ENCODE measurements at places on chromosomes 5 and 9.

- no peak for DNase-seq
These were observed 4.1 kb downstream of the NR6A1 start for GRCh38 chr9:124766815-124767554.

DNA sequence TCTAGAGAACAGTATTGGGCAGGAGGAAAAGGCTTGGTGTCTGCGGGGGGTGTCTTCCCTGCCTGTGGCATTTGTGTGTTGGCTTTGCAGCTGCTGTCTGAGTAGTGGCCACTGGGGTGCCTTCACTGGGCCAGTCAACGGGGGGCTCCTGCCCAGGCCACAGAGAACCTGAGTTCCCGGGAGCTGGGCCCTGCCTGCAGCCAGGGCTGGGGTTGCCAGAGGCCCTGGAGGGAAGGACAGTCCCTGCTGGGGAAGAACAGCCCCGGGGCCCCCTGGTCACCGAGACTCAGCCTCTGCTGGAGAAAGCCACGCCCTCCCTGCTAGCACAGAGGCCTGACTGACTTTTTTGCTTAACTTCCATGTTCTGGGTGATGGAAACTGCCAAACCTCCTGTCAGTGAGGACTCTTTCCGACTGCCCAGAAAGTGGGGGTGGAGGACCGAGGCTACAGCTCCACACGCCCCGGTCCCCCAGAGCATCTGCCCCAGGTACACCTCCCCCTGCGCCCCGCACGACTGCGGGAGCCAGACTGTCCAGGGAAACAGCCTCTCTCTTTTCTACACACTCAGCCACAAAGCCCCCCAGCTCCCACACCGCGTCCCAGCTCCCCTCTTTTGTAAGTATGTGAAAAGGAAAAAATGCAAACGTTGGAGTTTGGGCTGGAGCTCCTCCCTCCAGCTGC is 133.4 kb downstream of the DAB2IP start:
- no peak for DNase-seq

DNA sequence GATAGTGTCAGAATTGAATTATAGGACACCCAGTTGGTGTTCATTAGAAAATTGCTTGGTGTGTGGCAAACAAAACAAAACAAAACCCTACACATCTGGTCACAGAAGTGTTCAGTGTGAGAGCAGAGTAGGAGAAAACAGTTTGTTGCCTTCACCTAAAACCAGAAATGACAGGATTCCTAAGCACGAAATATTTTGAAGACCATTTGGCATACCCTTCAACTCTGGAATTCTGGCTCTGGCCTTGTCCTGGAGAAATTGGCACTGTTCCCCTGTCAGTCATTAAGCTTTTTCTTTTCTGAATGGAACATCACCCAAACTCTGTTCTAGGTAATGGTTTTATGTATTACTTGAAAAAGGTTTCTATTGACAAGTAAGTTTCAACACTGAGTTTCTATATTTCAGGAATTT is 110.2 kb upstream of the PCA3 start:
- DNase-seq: no peak

- DNase-seq: no peak
These were observed 80.6 kb downstream of the FEM1C start for GRCh38 chr5:115463983-115464382.

DNA sequence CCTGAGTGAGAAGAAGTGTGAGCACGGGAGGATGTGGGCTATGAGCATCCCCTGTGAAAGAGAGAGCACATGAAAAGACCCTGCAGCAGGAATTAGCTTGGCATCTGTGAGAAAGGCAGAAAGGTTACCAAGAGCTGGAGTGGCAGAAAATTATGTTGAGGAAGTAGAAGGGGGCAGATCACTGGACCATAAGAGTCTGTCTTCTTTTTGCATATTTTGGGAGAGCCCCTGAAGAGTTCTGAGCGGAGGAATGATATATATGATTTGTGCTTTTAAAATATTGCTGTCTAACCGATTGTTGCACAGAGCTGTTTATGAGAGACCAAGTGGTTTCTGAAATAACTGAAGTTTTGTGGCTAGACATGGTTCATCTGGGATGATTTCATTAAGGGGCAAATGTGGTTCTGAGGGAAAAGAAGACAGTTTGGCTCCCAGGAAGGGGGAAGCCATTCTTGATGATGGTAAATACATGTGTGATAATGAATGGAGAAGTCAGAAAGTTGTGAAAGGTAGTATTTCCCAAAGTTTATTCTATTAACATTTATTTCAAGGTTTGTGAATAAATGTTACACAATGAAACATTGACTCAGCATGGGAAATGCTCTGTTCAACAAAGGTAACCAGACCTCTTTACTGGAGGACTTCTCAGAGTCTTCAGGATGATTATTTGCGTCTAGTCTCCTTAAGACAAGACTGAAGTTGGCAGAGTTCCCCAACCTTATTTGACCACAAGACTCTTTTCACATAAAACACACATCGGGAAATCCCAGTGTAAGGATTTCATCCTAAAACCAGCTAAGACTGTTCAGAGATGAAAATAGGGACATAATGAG is 31.5 kb upstream of the ADRB2 start:
- no peak for DNase-seq

DNA sequence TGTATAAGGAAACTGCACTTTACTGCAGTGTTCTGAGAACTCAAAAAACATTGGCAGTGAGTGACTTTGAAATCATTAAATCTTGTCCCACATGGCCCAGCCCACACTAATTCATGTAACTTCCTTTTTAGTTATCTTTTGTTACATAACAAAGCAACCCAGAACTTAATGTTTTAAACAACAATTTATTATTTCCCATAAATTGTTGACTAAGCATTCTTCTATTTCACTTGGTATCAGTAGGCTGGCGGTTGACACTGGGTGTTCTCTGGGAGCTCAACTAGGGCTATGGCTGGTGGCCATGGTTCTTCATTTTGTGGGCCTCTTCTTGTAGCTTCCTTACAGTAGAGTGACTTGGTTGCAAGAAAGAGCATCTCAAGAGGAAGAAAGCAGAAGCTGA is 278.4 kb downstream of the RASEF start:
- DNase-seq: no peak

DNA sequence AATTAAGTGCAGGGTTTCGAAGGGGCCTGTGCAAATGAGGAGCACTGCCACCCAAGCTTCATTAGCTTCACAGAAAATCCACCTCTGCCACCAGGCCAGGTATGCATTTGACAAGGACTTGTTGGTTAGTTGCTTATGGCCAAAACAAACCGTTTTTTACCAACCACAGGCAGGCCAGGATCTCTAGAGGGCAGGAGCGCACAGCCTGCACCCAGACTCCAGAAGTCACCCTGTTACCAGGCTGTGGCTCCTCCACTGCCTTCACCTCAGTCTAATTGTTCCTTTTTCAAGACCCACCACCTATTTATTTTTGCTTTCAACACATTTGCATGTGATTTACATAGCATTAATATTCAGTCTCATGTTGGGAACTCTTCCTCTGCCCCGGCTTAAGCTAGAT is 78.3 kb upstream of the HSPA9 start:
- DNase-seq: no peak

- no peak for DNase-seq
These were observed 120.6 kb downstream of the PAM start for GRCh38 chr5:102875721-102876123.

DNA sequence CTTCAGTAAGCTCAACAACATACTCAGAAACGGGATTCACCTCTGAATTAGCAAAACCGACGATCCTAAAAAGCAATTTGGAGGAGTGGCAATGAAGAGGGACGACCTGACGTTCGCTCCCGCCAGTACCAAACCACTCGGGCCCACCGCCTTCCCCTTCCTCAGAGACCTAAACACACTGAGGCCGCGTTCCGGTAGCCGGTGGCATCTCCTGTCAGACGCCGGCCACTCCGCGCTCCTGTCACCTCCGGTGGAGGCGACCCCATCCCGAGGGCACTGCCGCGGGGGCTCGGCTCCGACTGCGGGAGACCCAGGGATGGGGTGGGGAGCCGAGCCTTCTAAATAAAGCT is 617 bp downstream of the PPP6C start:
- peak; percentile 19 for DNase-seq

DNA sequence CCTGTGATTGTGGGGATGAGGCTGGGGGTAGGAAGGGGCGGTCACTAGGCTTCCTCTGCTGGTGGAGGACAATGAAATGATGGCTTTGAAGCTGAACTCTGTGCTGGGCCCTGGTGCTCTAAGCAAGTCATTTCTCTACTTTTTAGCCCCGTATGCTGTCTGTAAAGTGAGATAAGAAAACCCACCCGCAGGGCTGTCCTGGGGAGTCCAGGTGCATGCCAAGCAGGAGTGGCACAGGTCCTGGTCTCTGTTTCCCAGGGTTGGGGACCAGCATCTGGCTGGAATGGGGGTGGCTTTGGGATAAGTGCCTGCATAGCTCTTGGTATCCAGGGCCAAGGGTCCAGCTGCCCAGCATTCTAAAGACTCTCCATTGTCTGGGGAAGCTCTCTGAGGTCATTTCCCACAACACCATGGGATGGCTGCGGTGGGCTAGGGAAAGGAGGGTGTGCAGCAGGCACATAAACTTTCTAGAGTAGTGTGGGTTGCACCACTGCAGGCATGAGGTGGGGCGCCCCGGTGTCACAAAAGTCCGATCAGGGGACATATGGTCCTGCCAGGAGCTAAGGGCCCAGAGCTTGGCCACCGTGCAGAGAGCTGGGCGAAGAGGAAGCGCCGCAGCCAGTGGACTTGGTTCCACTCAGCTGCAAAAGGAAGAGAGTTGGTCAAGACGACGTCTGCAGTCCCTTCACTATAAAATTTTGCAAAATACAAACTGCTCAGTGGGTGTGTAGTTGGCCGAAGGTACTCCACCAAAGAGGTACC is 25.6 kb upstream of the GTF3C5 start:
- no peak for DNase-seq

GRCh38 chr5:6868171-6868570 is 154.9 kb downstream of the TENT4A start:
- no peak for DNase-seq

DNA sequence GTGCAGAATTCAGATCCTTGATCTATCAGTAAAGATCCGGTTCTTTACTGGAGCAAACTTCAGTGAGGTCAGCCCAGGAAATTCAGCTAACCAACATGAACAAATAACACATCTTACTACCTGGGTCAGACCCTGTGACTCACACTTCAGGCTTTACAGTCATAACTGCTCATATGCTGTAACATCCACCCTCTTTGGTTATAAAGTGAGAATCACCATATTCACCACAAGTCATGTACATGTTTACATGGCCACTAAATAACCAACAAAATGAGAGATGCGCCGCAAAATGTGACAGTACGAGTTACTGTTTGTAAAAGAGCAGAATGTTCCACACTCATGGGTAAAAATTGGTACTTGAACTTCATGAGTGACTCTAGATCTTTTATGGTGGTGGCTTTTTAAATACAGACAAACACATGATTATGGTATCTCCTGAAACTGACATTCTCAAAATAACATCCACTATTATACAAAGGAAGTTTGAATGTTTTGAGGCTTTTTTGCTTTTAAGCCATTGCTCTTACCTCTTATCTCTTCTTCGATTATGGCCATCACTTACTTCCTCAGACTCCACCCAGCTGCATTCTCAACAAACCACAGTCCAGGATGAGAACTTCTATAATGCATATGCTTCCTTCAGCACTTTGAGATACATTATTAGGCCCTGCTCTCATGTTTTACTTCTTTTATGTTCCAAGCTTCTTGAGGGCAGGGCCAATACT is 516.6 kb downstream of the RAB3C start:
- DNase-seq: no peak

DNA sequence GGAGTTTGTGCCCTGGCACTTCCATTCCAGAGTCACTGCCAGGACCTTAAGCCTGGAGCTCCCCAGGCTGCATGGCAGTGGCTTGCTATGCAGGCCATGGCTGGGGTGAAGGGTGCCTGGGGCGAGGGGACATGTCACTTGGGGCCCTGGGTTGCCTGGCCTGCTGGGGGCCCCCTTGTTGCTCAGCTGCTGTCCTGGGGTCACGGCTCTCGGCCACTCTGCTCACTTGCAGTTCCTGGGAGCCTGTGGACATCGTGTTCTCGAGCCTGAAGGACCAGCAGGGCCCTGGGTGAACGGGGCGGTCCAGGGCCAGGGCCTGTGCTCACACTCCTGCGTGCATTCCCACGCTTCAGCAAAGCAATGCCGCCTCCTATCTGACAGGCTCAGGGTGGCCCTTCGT is 14.5 kb upstream of the SLC2A6 start:
- no peak for DNase-seq

DNA sequence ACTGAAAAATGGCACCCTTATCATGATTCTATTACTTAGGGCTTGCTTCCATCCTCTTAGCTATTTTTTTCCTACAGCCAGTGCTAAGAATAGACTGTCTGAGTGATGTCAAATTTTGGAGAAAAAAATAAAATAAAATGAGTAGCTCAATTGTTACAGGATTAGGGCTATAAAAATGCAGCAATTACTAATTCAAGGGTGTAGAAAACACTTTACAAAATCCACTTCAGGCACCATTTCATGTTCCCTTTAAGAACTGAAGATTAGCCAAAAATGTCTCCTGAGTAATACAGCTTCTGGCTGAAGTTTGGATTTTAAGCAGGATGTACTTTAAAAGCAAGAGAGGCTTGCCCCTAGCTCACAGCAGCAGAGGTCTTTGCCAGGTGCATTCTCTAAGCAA is 240.5 kb upstream of the IRX1 start:
- no peak for DNase-seq

GRCh38 chr5:36945687-36946086 is 69.1 kb downstream of the NIPBL start:
- no peak for DNase-seq

- no peak for DNase-seq
These were observed 35.3 kb downstream of the MED27 start for GRCh38 chr9:132044176-132044875.

DNA sequence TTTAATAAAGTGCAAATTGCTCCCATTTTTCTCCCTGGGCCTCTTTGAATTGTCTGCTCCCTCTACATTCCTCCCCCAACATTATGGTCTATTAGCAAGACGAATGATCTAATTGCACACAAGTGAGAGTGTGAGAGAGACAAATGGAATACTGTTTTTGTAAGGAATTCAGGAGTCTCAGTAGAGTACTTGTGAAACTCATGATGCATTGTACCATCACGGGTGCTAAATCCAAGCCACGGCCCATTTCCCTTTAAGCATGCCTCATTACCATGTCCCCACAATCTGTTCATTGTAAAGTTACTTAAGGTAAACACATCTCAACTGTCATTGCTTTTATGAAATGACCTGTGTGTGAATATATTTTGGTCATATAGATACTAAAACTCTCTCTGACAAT is 62.8 kb downstream of the CD180 start:
- DNase-seq: no peak

- no peak for DNase-seq
These were observed 202.6 kb downstream of the ZSWIM6 start for GRCh38 chr5:61534481-61535267.

DNA sequence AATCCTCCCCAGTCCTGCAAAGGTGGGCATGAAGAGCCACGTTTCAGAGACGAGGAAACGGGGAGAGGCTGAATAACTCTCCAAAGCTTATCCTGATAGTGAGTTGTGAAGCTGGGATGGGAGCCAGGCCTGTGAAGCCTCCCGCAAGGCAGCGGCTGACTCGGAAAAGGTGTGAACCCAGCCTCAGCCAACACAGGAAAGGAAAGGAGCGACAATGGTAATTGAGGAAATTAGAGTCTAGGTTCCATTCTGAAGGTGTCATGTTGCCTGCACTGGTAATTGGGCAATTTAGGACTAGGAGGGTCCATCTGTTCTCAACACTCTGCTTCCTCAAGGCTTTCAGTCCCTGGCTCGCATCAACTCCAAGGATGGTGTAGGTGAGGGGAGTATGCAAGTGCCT is 83.4 kb downstream of the LIFR start:
- no peak for DNase-seq
